NCI-H2029 (cell line): ENCODE measurements at places on chromosomes 13 and 19.

DNA sequence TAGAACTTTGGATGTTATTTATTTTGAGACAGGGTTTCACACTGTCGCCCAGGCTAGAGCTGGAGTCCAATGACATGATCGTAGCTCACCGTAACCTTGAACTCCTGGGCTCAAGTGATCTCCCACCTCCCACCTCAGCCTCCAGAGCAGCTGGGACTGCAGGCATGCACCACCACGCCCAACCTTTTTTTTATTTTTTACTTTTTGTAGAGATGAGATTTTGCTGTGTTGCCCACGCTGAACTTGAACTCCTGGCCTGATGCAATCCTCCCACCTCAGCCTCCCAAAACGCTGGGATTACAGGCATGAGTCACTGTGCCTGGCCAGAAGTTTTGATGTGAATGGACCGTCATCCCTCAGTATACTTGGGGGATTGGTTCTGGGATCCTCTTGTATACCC is 13.7 kb downstream of the ANKRD27 start:
- DNase-seq: no peak

GRCh38 chr13:101424381-101425155 is 8.3 kb upstream of the NALCN start:
- no peak for DNase-seq

- no peak for DNase-seq
These were observed 73.4 kb downstream of the ZDHHC20 start for GRCh38 chr13:21385710-21386109.

DNA sequence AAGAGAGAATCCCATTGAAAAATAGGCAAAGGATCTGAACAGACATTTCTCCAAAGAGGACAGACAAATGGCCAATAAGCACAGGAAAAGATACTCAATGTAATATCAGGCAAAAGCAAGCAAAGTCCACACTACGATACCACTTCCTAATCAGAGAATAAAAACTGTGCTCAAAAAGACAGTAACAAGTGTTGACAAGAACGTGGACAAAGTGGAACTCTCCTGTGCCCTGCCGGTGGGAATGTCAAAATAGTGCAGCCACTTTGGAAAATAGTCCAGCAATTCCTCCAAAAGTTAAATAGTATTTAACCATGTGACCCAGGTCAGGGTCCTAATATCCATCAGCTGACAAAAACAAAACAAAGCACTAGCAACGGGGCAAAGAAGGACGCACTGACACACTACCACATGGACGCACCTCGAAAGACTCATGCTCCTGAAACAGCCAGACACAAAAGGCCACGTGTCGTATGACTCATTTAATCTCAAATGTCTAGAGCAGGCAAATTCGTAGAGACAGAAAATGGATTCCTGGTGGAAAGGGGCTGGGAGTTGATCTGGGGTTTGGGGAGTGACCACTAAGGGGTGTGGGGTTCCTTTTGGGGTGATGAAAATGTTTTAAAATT is 5.2 kb downstream of the MIER2 start:
- no peak for DNase-seq

DNA sequence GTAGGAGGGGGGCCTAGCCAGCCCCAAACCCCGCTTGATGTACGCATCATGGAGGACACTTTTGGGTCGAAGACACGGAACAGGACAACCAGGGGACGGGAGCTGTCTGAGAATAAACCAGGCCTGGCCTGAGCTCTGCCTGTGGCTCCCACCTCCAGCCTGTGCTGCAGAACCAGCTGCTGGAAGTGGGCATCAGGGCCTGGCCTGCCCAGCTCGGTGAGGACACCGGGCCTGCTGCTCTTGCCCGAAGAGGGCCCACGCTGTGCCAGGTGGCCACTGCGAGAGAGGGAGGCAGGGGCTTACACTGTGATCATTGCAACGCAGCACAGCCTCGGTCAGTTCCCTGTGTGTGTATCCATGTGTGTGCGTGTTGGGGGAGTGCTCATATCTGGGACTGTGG is 34.6 kb downstream of the CEBPG start:
- no peak for DNase-seq

- no peak for DNase-seq
These were observed 79.9 kb downstream of the STK24 start for GRCh38 chr13:98496966-98497365.

DNA sequence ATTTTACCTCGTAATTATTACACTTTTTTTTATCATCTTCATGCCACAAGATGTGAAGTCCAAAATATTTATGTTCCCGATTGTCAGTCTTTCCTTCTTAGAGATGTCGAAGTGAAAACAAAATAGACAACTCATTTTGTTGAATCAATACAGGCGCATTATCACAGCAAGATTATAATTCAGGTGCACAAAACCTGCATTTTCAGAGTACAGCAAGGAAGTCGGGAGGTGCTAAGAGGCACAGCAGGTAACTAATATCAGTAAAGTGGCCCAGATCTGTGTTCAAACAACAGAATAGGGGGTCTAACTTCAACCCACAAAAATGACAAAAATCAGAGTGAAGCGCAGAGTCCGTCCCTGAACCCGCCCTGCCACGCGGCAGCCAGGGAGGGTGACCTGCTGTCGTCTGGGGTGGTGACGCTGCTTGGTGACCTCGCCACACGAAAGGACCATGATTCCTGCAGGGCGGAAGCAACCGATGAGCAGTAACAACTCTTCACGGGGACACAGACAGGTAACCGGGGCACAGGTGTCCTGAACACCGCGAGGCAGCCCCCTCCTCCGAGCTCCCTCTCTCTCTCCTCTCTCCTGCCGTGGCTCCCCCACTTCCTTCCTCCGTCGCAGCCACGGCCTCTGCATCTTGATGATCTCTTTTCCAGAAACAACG is 50.9 kb upstream of the SPACA7 start:
- DNase-seq: no peak

GRCh38 chr13:111093634-111094033 is 21.5 kb upstream of the ARHGEF7 start:
- no peak for DNase-seq

GRCh38 chr13:48159401-48159800 is 64.5 kb upstream of the MED4 start:
- no peak for DNase-seq

DNA sequence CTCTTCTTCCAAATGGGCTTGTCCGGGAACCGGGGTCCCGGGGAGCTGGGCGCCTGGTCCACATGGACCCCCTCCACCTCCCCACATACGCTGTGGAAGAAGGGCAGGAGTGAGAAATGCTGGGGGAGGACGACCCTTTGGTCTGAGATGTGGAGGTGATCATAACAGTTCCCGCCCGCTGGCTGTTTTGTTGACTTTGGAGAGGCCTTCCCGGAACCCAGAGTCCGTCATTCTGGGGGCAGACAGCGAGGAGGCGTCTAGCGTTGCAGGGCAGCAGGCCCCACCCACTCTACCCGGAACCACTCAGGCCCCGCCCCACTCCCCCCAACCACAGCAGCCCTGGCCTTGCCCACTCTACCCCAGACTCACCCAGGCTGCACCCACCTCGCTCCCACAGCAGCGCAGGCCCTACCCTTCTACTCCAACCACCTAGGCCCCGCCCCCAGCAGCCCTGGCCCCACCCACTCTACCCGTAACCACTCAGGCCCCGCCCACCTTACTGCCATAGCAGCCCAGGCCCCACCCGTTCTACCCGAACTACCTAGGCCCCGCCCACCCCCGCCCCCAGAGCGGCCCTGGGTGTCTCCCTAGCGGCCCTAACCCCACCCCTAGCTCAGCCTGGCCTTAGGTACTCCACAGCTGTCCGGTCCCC is 7.1 kb downstream of the GPR108 start:
- peak; percentile 58 for DNase-seq

DNA sequence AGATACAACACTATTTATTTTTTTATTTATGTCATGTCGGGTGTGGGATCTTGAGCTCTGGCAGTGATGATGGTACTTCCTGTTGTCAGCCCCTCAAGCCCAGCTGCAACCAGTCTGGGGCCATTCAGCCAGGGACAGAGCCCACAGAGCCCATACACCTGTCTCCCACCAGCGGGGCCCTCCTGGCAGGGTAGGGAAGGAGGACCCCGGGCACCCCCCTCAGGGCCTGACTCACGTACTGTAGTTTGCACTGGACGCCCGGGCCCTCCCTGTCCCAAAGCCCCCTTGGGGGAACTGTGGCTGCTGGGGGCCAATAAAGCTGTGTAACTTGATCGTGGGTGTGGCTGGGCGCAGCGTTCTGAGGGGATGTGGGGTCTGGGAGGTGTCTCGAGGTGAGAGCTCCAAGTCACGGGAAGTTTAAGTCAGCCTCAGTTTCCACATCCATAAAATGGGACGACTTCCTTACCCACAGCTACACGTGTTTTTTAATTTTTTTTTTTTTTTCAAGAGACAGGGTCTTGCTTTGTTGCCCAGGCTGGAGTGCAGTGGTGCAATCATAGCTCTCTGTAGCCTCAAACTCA is 9.5 kb downstream of the ATG4D start:
- DNase-seq: no peak

DNA sequence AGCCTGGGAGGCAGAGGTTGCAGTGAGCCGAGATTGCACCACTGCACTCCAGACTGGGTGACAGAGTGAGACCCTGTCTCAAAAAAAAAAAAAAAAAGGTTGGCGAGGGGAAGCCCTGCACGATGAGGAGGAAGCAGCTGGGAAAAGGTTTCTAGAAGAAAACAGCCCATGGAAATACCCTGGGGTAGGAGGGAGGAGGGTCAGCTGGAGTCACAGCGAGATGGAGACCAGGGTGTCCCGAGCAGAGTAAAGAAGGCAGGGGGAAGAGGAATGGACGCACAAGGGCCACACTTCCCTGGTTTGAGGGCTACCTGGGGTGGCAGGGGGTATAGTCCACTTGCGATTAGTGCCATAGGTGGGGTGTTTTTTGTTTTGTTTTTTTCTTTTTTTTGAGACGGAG is 6.4 kb downstream of the KANK3 start:
- DNase-seq: no peak

DNA sequence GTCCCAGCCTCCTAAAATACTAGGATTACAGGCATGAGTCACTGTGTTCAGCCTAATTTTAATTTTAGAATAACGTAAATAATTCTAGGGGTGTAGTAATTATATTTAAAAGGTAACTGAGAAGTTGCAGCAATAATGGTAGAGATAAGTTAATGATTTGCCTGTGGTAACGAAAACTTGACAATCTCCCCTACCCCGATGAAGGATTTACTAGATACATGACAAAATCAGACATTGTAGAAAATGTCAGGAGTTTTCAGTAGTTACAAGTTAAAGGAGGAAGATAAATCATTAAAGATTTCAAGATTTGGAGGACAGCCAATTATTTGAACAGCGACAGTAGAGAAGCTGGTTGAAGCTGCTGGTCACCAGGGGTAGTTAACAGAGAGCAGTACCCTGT is 652.2 kb upstream of the PCDH20 start:
- DNase-seq: no peak

DNA sequence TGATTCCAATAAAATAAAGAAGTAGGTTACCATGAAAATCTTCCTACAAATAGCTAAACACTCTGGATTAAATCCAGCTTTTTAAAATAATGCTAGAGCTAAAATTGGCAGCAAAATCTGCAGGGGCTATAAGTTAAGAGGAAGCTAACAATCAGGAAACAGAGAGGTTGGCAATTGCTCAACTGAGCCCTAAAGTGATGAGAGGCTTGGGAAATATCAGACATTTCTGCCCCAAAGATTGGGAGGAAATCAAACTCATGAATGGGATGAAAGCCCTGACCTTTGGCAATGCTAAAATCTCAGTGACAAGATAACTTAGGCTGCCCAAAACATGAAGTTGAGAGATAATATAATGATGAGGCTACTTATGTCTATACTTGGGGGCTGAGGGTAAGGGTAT is 1437.9 kb downstream of the EFNB2 start:
- no peak for DNase-seq

GRCh38 chr19:1291761-1292418 is 6.2 kb downstream of the EFNA2 start:
- DNase-seq: no peak

DNA sequence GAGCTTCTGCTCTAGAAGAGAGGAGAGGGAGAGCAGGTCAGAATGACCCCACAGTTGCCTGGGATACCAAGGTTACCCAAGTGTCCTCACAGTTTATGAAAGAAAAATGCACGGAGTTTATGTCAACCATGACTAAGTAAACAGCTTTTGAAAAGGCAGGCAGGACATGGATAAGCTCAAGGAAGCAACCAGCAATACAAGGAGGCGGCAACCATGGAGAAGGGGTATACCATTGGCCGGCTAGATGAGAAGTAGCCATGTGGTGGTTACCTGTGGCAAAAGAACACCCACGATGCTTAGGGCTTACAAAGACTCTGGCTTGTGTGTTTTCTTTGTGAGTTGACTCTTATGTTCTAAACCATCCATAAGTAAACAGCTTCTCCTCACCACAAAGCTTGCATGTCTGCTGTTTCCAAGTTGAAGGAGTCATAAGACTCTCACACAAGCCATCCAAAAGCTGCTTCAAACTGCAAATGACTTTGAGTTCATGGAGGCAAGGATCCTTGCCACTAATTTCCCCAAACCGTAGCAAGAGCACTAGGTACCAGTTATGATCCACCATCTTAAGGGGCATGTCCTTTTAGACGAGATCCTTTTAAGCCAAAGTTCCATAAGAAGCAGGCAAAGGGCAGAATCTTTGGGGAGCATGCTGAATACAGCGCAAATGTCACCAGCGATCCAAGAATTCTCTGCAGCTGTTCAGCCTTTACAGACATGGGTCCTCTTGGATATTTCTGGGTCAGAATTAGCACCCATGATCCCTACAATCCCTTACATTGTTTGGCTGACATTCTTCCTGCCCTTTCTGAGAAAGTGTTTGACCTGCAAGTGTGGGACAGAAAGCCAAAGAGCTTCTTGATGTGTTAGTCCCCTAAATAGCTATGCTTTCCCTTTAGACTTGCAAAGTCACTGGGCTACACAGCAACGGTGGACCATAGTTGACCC is 74.8 kb upstream of the IPO5 start:
- DNase-seq: peak; percentile 20

GRCh38 chr19:47511128-47511517 is 3.7 kb downstream of the NAPA start:
- no peak for DNase-seq

DNA sequence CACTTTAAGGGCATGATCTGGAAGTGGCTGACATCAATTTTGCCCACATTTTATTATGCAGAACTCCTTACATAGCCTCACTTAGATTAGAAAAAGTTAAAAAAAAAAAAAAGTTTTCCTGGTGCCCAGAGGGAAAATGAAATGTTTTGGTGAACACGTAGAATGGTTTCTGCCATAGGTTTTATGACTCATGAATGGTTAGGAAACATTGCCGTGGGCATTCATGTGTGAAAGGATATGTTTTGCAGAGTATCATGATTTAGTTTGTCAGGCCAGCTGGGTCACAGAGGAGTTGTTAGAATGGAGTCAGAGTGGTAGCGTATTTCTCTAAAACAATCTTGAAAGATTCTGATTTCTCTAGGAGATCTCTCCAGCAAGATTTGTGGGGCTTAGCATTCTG is 133.8 kb downstream of the MRPL57 start:
- DNase-seq: no peak

DNA sequence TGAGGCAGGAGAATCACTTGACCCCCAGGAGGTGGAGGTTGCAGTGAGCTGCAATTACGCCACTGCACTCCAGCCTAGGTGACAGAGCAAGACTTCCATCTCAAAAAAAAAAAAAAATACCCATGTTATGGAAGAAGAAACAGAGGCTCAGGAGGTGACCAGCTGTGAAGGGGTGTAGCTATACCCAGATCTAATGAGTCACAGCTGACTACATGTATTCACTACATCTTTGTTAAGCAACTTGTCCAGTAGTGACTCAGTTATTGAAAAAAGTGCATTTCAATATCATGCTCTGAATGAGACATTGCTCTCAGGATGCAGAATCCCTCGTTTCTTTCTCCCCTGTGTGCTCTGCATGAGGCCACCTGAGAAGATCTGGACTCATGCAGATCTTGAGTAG is 16.1 kb upstream of the SPART start:
- DNase-seq: no peak

GRCh38 chr19:51783372-51783771 is 11.6 kb upstream of the FPR3 start:
- no peak for DNase-seq
